ENCODE measurements at places on chromosomes 16 and 17. TPM values are rescaled to one million over a fixed set of nuclear protein-coding genes. Genes with fewer than 3 reads are reported as not detected.

GRCh38 chr17:36705874-36706731 lies 104.7 kb downstream of the MRM1 start:
- no peak for DNase-seq

Gene SP6
- polyA plus RNA-seq, result 2.4 TPM

DNA sequence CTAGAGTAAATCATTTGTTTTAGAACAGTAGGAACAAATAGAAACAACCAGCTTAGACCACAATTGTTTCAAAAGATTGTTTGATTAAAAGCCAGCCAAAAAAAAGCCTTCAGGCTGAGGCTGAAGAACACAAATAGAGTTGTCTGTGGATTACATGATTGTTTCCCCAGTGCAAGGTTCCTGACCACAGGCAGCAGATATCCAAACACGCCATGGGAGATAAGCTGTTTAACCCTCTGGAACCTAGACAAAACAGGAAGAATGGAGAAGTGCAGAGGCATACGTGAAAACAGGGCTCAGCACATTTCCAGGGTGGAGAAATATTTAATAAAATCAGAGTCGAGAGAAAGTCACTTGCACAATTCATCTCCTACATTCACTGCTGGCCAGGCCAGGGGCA lies 21.0 kb downstream of the ATPAF2 start:
- no peak for DNase-seq

DNA sequence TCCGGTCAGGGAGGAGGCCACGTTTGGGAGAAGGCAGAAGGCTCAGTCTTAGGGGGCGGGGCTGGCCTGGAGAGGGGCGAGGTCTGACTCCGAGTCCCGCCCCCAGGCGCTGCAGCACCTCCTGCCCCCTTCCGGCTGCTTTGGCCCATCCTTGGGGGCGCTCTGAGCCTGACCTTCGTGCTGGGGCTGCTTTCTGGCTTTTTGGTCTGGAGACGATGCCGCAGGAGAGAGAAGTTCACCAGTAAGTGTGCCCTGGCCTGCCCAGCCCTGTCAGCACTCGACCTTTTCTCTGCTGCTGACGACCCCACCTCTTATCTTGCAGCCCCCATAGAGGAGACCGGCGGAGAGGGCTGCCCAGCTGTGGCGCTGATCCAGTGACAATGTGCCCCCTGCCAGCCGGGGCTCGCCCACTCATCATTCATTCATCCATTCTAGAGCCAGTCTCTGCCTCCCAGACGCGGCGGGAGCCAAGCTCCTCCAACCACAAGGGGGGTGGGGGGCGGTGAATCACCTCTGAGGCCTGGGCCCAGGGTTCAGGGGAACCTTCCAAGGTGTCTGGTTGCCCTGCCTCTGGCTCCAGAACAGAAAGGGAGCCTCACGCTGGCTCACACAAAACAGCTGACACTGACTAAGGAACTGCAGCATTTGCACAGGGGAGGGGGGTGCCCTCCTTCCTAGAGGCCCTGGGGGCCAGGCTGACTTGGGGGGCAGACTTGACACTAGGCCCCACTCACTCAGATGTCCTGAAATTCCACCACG lies 1.5 kb downstream of the TNFRSF12A start:
- DNase-seq, result no peak

- DNase-seq, result no peak
Measured at GRCh38 chr17:79594271-79594670, 16.6 kb downstream of the RBFOX3 start.

Gene MLST8
- polyA plus RNA-seq, result 48.7 TPM

GRCh38 chr17:1379930-1380313 lies 20.1 kb downstream of the YWHAE start:
- no peak for DNase-seq

Measured in right renal cortex interstitium (tissue), 3 donors.